Stimulated activated CD8-positive, alpha-beta memory T cell treated with anti-CD3 and anti-CD28 coated beads, Interleukin-7, amount 100 ng/mL, for 1 hour (primary cell): ENCODE measurements at places on chromosomes 3 and 15.
A peak's percentile ranks its signal among the peaks of the same experiment; 100 is the strongest.

GRCh38 chr3:50245831-50246516 lies 10.0 kb downstream of the GNAI2 start:
- DNase-seq = peak; percentile 86

- DNase-seq = no peak
These were observed 35.8 kb upstream of the LRTM1 start for GRCh38 chr3:54963641-54964040.

GRCh38 chr15:59029554-59029953 lies 42.1 kb downstream of the RNF111 start:
- DNase-seq = no peak

DNA sequence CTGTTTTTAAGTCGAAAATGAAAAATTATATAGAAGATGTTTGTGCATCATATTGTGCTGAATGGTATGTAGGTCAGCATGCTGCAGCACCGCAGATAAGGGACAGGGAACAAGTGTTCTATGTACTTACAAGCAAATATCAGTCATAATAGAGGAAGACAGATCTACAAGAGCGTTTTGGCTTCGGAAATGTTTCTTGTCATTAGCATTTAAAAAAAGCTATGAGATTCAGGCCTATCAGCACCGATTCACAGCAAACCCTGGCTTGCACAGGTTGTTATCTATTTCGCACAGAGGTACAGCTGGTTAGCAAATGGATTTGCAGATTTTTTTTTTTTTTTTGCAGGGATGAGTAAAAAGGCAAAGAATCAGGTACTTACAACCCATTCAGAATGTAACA lies 204.2 kb upstream of the TBC1D5 start:
- DNase-seq = no peak

- no peak for DNase-seq
These were observed 143.8 kb downstream of the LRTM1 start for GRCh38 chr3:54784021-54784420.

DNA sequence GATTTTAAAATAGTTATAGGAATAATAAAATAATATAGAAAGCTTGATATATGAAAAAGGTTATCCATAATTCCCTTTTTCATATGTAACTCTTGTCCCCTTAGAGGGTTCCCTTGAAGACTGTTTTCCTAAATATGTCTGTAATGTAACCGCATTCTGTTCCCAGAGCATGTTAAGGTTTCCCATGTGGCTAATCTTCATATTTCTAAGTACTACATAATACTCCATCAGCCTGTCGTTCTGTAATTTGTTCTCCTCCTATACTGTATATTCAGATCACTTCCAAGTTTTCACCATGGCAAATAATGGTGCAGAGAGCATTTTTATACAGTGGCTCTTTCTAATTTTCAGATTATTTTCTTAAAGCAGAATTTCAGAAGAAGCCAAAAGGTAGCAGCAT lies 6.7 kb downstream of the NMNAT3 start:
- no peak for DNase-seq

GRCh38 chr15:72797338-72797689 lies 13.8 kb upstream of the ADPGK start:
- no peak for DNase-seq

DNA sequence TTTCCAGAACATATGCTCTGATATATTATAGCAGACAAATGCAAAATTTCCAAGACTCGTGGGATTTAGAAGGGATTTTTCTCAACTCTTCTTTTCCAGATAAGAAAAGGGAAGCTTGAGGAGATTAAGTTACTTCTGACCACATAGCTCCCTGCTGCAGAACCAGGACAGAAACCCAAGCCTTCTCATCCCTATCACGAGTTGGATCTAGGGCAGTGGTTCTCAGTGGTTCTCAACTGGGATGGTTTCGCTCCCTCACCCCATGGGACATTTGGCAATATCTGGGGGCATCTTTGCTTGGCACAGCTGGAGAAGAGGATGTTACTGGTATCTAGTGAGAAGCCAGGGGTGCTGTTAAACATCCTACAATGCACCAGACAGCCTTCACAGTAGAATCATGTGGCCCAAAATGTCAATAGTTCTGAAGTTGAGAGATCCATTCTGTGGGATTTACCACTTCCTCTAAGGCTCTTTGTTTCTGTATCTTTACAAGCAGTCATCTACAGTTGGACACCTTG lies 64.2 kb downstream of the LIPC start:
- DNase-seq = no peak

GRCh38 chr3:14506626-14507304 lies 33.4 kb downstream of the GRIP2 start:
- no peak for DNase-seq

GRCh38 chr3:64848822-64849221 lies 161.0 kb upstream of the ADAMTS9 start:
- DNase-seq = no peak

DNA sequence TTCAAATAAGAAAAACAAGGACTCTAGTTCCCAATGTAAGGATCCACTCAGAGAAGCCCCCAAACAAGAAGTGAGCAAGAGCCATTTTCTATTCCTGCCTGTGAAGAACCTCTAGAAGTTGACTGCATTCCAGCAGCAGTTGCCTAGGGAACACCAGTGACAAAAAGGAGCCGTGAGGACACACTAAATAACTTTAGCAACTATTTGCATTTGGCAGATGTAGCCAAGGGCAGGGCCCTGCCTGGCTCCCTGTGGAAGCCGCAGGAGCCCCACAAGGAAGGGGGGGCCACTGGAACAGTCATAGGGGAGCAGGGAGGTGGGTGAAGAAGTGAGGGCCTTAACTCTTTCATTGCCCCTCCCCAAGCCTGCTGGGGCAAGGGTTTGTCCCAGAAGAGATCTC lies 470.2 kb upstream of the PROK2 start:
- DNase-seq = no peak

- DNase-seq = no peak
These were observed 4.9 kb downstream of the HDAC11 start for GRCh38 chr3:13484851-13485590.

- no peak for DNase-seq
These were observed 9.5 kb upstream of the NR2F2 start for GRCh38 chr15:96320703-96321638.

- DNase-seq = no peak
These were observed 46.7 kb downstream of the RAD54L2 start for GRCh38 chr3:51585197-51585596.

GRCh38 chr15:64144192-64144564 lies 7.4 kb upstream of the SNX22 start:
- no peak for DNase-seq

DNA sequence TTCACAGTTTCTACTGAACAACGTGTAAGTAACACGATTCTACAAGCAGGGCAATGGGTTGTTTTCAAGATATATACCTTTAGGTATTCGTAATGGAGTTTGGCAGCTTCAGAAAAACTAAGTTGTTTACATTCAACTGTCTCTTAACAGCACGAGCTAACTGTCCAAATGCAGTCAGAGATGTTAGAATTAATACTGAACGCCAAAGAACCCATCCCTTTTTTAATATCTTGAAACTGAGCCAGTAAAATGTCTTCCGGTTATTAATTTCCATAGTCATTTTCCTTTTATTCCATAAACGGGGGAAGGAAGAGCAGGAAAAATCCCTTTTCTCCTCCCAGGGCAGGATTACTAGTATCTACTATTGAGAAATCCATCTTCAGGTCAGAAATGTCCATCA lies 129.0 kb upstream of the THBS1 start:
- no peak for DNase-seq

GRCh38 chr15:69119683-69120395 lies 40.6 kb upstream of the GLCE start:
- DNase-seq = no peak

- no peak for DNase-seq
These were observed 237.4 kb upstream of the UMPS start for GRCh38 chr3:124492824-124493223.

- DNase-seq = no peak
These were observed 10.4 kb upstream of the ZNF662 start for GRCh38 chr3:42895580-42895868.

GRCh38 chr3:150345021-150345538 lies 63.0 kb upstream of the TSC22D2 start:
- DNase-seq = no peak

GRCh38 chr3:12679468-12679867 lies 15.6 kb upstream of the RAF1 start:
- no peak for DNase-seq

GRCh38 chr3:114362815-114363214 lies 69.0 kb downstream of the TIGIT start:
- DNase-seq = no peak

GRCh38 chr3:1183320-1184048 lies 90.7 kb downstream of the CNTN6 start:
- no peak for DNase-seq

DNA sequence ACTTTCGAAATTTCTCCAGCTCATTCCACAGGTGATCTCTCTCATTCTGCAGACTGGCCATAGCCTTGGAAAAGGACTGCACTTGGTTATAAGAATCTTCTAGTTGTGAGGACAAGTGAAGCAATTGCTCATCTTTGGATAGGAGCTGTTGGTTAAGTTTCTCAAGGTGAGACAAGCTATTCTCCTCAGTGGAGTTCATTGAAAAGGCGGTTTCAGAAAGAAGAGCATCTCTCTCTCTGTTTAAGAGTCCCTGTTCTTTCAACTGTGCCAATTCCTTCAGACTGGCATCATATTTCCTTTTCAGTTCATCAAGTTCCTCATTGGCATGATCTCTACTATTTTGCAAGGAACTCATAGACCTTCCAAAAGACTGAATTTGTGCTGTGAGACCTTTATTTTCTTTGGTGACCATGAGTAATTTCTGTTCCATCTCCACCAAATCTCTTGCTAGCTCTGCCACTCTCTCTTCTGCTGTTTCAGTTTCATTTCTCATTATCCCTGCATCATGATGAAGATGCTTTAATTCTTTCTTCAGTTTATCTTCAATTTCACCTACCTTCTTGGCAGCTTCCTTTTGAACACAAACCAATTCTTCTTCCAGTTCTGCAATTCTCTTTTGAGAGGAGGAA lies 30.2 kb upstream of the HCLS1 start:
- DNase-seq = no peak

DNA sequence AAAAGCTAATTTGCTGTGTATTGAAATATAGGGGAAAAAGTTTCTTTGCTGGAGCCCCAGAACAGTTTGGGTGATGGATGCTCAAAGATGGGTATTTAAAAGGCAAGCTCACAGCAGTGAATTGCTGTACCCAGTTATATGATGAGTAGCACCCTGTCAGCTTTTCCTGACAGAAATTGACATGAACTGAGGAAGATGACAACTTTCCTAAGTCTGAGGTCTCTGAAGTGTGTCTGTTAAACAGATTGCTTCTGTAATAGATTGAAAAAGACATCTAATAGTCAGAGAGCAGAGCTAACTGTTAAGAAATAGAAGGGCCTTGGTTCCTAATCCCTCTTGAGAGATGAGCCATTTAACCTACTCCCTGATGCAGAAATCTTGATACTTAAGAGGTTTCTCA lies 1278.0 kb upstream of the ALCAM start:
- DNase-seq = no peak

DNA sequence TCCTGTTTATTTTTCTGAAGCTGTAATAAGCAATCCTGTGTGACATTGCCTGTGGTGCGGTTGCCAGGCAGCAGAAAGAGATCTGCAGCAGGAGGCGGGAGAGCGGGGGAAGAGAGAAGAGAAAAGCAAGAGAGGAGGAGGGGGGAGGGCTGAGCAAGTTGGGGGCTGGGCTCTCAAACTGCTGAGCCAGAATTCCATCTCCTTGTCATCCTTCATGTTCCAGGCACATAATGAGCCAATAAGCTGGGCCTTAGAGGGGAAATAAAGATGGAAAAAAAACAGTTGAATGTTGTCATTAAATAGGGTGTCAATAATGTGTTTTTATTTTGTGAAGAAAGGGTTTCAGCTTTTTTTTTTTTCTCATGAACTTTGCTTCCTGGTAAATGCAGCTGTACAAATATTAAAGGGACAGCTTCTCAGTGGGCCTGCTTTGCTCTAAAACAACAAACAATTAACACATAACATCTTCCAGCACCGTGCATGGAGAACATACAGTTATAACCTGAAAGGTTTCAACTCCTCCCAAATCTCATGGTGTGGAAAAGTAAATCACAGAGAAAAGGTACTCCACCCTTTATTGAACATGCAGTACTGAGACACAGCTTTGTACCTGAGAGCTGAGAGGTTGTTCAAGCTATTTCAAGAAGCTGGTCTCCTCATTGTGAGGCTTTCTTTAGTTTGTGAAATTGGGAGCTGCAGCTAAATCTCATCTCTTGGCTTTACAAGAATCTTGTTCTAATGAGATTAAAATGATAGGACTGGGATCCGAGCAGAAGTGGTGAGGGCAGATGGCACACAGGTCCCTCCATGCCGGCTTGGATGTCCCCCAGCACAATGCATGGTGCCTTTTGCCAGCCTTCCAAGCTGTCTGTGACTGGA lies 451.1 kb upstream of the KCNMB2 start:
- DNase-seq = no peak

GRCh38 chr15:31403096-31403495 lies 76.5 kb downstream of the KLF13 start:
- no peak for DNase-seq
